ENCODE measurements at places on chromosomes 2 and 18.

DNA sequence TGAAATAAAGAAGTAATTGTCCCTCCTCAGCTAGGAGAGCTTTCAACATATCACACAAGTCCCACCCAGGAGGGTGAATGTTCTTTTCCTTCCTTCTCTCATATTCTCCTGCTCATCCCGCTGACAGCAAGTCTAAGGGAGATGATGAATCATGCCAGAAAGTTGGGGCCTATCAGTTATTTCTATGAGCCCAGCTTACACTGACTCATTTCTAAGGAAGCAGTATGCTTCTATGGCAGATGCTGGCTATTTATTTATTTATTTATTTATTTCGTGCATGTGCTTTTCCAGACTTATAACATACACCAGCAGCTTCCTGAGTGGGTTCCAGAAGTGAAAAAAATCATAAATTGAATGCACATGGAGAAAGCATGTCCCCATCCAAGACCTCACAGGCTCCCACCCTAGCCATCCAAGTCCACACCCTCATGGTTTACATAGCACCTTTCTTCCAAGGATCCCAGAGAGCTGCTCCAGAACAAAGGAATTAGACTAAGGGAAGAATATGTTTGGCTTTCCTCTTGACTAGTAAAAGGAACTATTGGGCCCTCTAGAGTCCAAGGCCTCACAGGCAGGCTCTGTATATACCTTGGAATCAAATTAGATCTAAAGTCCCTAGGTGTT is 1074.2 kb upstream of the ZEB2 start:
- no peak for DNase-seq

GRCh38 chr18:57859314-57859713 is 56.2 kb upstream of the ATP8B1 start:
- no peak for DNase-seq

DNA sequence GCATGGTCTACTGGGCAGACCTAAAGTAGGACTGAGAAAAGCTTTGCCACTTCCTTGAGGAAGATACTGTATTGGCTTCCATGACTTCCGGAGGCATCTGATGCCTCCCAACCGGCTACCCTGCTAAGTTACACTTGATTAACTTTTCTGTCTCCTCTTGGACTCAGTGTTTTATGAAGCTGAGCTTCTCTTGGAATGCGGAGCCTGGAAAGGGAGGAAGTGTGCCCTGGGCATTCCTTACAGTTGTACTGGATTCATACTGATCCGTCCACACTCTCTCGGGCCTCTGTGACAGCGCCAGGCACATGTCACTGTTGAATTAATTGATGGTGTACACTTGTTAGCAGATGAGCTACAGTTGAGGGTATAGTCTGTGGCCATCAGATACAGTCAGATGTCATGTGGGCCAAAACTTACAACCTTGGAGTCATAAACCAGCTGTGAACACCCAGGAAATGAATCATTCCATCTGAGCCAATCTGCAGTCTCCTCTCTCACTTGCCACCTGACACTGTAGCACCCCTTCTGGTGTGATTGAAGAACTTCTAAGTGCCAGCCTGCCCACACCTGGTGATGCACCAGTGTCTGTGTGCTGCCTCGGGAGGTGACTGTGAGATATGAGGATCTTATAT is 122.5 kb downstream of the FHOD3 start:
- no peak for DNase-seq

DNA sequence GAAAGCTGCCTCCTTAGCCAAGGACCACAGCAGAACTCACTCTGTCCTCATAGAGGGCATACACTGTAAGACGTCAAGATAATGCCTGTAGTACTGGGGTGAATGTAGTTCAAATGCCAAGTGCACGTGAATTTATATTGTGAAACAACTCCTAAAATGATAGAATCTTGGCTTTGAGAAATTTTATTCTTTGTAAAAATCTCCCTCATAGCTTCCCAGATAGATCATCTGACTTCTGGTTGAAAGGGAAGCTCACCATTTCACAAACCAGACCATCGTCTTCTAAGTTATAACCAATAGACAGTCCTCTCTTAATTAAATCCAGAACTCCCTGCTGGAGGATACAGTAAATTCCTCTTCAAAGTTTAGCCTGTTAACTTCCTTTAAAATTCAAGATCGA is 110.9 kb upstream of the MSTN start:
- DNase-seq = no peak

DNA sequence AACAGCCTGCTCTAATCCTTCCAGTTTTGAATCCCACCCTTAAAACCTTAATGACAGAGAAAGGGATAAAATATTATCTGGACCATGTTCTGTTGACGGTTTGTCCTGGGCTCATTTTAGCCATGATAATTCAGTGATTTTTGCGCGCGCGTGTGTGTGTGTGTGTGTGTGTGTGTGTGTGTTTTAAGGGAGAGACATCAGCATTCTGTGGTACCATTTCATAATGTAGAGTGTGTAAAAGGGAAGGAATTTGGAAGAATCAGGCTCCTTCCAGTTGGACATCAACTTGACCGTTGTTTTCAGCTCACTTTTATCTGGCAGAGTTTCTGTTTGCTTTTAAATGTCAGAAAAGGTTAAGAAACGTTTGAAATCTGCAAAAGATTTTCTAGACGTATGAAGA is 535.5 kb downstream of the TNS1 start:
- no peak for DNase-seq

- no peak for DNase-seq
Observed at GRCh38 chr2:122851972-122852531, 1096.6 kb downstream of the TSN start.

- no peak for DNase-seq
Observed at GRCh38 chr2:216464104-216464720, 34.4 kb upstream of the RPL37A start.

- peak; percentile 23 for DNase-seq
Observed at GRCh38 chr2:2187196-2187595, 143.9 kb downstream of the MYT1L start.

GRCh38 chr2:27501042-27501441 is 4.4 kb downstream of the GCKR start:
- DNase-seq = no peak

- DNase-seq = no peak
Observed at GRCh38 chr18:45121146-45121545, 440.5 kb downstream of the SETBP1 start.

DNA sequence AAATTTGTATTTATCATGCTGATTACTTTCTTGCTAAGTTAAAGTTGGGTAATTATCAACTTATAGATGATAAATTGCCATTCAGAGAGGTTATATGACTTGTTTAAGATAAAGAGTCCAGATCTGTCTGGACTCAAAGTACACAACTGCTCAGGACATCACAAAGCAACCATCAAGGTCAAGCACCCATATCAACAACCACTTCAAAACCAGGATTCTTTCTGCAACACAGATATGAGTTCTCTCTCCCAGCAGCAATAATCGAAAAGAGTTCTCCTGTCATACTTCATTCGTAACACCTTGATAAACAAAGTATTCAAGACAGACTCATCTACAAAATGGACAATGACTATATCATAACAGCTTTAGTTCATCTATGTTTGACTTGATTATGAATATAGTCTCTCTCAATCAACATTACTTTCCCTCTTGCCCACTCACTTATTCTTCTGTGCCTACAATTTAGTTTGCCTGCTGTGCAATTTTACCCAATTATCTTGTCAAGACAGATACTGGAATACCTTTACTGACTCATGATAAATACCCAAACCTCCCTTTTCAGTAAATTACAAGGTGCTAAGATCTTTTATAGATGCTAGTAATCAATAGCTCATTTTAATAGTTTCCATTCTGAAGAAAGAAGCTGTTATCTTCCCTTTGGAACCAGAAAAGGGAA is 281.8 kb downstream of the NBAS start:
- DNase-seq = no peak

DNA sequence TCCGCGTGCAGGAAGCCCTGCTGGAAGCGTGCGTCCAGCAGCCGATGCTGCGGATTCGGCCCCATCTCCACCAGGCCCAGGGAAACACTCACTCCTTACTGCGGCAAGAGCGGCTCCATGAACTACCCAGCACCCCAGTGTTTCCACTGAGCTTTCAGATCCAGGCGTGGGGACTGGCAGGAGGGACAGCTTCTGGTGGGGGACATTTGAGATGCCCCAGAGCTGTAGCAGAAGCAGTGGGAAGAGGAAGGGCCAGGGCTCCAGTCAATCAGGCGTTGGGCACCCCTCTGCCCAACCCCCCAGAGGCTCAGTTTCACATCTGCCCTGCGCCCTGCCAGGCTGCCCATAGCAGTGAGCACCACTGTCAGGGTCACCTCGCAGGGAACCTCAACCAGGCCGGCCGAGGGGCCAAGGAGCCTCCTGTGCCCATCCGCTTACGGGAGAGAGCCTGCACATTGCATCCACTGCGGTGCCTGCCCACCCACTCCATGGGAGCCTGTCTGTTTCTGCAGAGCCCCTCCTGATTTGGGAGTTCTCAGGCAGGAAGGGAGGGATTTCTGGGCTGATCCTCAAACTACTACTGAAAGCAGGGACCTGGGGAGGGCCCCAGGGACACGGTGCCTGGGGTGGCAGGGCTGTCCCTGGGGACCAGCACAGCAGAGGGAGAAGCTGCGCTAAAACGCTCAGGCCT is 4.6 kb downstream of the AGXT start:
- no peak for DNase-seq

GRCh38 chr2:215664847-215665525 is 229.1 kb upstream of the FN1 start:
- no peak for DNase-seq

DNA sequence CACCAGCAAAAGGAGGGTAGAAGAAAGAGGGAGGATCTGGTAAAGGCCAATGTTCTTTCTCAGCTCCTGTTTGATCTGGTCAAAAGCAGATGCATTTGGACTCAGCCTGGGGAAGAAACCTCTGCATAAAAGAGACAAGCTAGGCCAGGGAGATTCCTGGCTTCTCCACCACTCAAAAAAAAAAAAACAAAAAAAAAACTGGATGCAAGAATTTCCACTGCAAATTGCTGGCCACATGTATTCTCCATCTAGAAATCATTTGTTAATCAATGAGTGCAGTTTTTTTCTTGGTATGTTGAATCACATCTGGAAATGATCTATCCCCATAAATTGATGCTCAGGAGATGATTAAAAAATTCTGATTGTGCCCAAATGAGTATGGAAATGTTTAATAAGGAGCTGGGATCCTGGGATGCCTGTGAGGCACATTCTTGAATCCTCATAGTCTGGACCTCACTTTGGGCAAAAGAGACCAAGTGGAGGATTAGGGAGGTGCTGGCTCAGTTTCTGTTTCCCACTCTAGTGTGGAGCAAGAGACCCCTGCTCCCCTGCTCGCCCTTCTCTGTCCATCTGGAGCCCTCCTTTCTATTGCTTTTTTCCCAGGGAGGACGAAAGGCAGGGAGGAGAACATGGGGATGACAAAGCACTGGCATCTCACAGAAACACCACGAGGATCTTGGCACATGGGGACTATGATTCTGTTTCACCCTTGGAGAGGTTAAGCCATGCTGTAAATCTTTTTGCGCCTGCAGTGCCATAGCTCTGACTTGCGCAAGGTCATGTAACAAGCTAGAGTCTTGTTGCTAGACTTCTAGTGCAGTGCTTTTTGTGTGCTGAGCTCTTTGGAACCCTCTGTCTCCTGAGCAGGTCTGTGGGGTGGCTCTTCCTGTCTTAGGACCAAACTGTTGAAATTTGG is 57.6 kb downstream of the APOB start:
- no peak for DNase-seq

DNA sequence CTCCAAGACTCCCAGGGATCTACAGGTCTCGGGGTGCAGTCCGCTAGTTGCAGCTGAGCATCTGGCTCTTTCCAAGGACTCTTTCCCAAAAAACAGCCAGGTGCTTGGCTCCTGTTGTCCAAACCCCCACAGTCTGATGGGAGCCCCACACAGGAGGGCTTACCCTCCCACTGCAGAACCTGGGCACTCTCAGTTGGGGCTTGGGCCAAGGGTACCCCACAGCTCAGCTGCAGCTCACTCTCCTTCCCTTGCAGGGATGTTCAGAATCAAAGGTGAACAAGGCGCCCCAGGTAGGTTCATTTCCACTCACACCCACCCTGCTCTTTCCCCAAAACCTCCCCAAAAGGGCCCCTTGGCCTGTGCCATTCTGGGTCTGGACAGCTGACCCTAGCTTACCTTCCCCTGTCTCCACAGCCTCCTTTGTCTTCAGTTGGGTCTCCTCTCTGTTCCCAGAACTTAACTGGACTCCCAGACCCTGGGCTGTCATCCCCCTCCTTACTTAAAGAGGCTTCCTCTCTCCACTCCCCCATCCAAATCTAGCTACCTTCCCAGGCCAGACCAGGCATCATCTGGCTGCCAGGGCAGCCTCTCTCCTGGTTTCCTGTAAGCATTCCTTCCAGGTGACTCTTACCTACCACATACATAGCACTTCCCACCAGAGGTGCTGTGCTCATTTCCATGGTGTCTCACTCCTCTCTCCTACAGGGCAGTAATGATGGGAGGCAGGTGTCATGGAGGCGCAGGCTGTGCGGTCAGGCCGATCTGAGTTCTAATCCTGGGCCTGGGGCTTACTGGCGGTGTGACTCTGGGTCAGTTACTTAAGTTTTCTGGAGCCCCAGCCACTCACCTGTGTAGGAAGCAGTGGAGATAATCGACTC is 29.5 kb downstream of the MARCO start:
- DNase-seq = no peak

DNA sequence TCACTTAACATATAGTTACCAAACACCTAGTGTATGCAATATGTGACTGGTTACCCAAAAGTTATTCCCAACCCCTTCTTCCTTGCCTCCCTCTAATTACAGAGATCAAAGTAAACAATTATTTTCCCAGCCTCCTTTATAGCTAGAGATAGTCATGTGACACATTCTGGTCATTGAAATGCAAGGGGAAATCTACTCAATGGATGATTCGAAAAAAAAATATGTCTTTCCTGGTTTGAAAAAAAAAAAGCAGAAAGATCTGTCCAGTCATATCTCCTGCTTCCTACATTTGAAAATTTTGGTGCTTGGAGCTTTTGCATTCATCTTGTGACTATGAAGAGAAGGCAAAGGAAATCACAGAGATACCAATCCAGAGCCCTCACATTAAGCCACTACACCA is 27.6 kb upstream of the UGP2 start:
- no peak for DNase-seq

GRCh38 chr2:172998547-172999272 is 76.9 kb upstream of the MAP3K20 start:
- no peak for DNase-seq
